NCI-H187 (cell line): ENCODE measurements at places on chromosomes 6 and 20.

GRCh38 chr6:167700199-167700598 lies 126.5 kb upstream of the AFDN start:
- DNase-seq = no peak

- DNase-seq = no peak
Observed at GRCh38 chr6:12149944-12150510, 137.9 kb downstream of the HIVEP1 start.

DNA sequence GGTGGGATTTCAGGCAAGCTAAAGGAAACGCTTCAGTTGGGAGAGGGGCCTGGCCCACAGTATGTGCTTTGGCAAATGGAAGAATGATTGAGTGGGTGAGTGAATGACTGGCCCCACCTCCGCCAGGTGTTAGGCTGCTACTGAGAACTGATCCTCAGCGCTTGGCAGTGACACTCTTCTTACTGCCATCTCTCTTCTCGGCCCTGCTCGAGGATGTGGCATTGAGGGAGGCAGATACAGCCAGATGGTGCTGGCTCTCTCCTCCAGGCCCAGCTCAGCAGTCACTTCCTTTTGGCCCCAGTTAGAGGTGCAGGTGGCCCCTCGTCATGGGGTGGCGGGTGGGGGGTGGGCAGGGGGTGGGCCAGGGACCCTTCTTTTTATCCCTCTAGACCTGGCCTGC lies 38.9 kb upstream of the KCNK5 start:
- DNase-seq = peak; percentile 40

GRCh38 chr6:46014511-46015118 lies 1.0 kb downstream of the CLIC5 start:
- no peak for DNase-seq

DNA sequence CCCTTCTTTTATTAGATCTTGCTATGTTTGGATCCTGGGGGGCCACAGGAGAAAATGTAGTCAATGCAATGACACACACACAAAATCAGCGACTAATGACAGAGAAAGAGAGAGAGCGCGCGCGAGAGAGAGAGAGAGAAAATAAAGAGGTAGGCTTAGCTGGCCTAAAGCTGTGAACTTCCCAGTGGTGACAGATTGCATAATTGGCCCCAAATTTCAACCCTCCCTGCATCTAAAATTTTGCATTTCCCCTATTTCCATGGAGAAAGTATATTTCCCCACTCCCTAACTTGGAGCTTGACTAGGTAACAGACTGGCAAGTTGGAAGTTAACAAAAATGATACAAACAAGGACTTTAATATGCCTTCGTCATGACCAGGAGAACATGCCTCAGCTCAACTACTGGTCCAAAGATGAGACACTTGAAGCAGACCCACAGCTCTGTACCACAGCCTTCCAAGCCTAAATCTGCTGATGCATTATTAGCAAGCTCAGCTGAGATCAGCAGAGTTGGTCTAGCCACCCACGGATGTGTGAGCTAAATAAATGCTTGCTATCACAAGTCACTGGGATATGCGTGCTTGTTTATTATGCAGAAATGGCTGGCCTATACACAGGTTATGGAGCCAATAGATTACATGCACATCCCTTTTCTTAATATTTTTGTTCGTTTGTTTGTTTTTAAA lies 118.1 kb upstream of the PRDM1 start:
- DNase-seq = no peak
